Activated T-helper 1 cell treated with anti-CD3 and anti-CD28 coated beads, Interleukin-2, amount 50 U/mL, for 16 hours (primary cell): ENCODE measurements at places on chromosomes 11 and 22.

DNA sequence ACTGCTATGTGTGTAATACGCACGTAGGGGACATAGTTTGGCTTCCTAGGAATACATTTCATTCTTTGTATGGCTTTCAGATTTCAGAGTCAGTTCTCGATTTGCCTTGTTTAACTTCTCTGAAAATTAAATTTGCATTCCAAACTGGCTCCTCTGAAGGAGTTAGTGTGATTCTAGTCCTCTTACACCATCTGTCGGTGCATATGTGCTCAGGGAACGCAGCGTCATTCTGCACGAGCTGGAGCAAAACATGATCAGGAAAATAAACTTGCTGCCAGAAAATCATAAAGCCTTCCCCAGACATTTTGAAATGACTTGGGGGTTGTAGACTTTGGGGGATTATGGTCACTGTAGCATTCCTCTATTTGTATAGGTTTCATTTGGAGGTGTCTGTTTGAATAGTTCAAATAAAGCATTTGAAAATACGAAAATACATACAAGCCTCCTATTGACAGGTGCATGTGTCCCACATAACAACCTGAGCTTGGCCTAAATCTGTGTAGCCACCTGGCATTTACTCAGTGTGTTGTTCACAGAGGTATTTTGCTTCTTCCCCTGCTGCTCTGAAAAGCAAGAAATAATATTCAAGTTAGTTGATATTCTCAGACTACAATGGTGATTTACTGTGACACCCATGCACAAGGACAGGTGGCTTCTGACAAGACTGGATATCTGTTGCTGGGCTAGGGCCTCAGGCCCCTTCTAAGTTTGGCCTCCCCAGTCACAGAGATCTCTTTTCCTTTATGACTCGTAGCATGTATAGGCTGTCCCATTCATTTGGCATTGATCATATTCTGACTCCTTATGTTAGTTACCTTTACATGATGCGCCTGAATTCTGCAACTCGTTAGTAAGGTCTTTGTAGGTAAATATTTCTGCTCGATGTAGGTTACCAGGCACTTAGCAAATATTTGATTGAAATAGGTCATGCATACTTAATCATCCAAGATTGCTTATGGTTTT is 81.6 kb upstream of the SORL1-AS1 start:
- DNase-seq = no peak

DNA sequence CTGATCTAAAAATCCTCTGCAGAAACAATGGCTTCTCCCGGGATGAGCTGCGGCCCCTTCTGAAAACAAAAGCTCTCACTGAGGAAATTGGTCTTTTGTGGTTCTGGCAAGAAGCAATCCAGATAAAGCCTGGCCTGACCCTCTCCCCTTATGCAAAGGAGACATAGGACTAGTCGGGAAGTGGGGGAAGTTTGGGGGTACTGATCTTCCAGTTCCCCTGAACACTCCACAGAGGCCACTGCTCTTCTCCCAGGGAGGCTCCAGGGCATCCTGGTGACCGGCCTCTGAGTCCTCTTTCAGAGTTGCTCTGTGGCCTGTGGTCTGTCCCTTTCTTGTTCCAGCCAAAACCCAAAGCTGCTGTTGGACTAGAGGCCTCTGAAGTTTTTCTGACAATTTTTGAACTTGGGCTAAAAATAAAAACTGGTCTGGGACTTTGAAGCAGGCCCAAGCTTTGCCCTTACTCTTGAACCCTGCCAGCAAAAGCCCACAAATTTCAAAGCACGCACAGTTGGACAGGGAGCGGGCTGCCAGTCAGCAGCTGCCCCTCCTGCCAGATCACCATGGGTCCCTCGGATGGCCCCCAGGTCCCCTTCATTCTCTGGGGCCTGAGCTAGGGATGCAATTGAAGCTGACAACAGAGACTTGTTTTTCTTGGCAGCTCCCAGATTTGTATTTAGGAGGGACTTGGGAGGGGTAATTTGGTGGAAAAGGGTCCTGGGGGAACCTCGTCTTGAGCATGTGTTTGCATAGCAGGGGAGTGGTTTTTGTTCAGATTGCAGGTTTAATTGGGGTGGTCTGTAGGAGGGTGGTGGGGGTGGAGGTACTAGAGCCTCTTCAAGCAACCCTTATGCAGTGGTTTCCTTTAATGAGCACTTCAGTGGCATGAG is 381.6 kb upstream of the CADM1 start:
- no peak for DNase-seq

GRCh38 chr11:86954269-86955110 is 705 bp downstream of the FZD4 start:
- DNase-seq = no peak

- DNase-seq = no peak
Measured at GRCh38 chr11:67572305-67572704, 11.3 kb upstream of the GSTP1 start.

DNA sequence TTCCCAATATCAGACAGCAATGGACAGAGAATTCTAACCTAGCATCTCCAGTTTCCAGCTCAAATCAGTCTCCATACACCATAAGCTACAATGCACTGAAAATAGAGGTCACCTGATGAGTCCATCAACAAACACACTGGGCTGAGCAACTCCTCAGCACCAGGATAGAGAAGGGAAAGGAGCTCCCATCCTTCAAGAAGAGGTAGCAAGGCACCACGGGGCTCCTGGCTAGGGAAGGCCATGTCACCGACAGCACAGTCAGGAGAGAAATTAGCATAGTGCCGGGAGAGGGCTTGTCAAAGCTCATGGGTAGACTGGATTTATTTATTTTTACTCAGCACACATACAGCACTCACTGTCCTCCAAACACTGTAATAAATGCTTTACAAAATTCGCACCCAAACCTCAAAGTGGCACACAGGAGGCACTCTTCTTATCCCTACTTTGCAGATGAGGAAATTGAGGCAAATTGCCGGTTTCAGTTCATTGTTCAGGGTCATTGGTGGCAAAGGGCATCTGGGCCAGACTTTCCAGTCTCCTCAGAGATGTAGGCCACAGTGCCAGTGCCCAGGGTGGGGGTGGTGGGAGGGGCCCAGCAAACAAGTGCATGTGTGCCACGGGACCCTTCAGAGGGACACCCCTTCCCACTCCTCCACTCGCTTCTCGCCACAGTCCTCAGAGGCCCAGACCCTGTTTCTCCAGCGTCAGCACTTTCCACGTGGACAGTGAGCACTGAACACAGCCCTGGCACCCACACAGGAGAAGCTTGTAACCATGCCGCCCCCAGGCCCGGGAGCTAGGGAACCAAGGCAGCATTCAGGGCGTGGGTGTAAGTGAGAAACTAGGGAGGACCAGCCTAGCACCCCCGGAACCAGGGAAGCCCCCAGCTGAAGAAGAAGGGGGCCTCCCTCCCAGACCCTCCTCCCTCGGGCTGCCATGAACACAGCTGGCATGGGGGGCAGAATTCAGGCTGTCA is 1417.4 kb downstream of the TBC1D22A start:
- no peak for DNase-seq

DNA sequence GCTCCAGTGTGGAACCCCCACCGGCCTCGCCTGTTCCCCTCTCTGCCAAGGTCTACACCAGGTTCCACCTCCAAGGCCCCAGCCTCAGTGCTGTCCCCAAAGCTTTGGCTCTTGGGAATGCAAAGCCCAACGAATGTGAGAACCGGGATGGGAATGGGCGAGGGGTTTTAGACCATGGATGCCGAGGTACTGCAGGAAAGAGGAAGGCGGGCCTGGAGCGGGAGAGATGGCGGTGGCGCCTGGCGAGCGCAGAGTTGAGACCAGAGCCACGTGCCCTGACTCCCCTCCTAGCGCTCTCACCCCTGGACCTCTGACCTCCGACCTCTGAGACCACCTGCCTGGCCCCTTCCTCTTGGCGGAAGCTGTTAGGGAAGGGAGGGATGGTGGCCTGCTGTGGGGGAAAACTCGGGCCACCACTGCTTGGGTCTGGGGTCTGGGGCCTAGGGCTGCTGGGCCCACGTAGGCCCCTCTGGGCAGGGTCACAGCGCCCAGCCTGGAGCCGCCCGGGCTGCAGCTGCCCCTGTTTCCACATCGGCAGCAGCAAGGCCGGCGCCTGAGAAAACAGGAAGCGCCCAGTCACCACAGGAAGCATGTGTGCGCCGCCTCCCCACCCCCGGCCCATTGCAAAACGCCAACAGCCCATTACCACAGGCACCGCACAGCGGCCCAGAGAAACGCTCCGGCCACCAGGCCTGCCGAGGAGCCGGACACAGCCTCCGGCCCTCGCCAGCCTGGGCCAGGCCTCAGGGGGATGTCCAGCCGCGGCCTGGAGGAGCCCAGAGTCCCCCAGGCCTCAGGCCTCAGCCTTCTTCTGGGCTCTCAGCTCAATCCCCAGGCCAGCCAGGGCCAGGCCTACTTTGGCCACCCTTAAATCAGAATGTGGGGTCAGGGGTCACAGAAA is 13.8 kb upstream of the SLC39A13 start:
- DNase-seq = no peak

- no peak for DNase-seq
Measured at GRCh38 chr11:17159441-17159840, 48.3 kb downstream of the PIK3C2A start.

GRCh38 chr11:75386942-75387630 is 12.2 kb upstream of the RPS3 start:
- DNase-seq = no peak

GRCh38 chr11:130465263-130465662 is 16.8 kb downstream of the ADAMTS15 start:
- DNase-seq = no peak

GRCh38 chr11:95322539-95322938 is 91.5 kb upstream of the SESN3 start:
- DNase-seq = no peak
